RCC 7860 (cell line): ENCODE measurements at places on chromosomes 1 and 21.

DNA sequence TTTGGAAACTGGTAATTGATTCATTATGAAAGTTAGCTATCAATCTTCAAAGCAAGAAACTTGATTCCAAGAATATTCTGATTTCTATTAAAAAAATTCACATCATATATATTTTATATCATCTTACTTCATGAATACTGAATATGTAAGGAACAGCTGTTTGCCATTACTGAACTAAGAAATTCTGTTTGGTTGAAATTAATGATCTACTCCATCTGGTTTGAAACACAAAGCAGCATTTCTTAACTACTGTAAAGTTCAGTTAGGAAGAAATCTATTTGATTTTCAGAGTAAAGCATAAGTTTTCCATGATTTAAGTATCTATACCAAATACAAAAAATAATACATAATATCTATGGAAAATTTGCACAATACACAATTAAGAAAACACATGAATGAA lies 66.0 kb upstream of the SCYL3 start:
- no peak for DNase-seq

DNA sequence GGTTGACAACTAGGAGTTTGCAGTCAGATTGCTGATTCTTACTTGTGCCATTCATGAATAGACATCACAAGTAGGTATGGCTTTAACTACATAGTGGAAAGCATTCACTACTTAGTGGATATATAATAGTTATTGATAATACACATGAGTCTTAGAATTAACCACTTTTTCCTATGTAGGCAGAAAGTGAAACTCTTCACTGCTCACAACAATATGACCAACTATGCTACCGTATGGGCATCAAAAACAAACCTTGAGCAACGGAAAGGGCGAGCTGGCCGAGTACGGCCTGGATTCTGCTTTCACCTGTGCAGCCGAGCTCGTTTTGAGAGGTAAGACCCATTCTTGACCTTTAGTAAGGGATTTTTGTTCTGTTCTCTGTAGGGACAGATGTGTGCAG lies 38.7 kb downstream of the DHX9 start:
- DNase-seq = no peak

DNA sequence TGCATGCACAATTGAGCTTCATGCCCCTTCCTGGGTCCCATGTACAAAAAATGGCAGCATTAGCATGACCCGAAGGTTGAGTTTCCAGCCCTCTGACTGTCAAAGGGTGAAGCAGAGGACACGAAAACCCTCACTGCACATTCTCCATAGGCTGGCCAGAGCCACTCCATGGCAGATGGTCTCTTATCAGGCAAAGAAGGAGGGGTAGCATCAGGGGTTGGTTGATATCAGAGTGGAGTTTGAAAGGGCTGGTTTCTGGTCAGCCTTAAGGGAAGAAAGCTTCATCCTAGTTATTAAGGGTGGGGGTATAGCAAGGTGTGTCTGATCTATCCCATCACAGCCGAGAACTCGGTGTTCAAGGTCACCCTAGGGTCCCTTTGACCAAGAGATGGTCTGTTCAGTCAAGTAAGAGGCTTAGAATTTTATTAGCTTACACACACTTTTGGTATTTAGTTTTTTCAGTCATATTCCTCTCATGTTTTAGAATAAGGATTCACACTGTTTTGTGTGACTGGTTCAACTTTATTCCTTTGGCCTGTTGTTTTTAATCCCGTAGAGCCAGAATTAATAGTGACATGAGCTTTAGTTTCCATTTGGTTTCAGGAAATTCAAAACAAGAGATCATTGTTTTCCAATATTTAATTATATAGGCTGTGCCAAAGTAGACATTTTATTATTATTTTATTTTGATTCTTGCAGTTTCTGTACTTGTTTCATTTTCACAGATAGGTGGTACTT lies 199.9 kb upstream of the FMN2 start:
- DNase-seq = no peak

DNA sequence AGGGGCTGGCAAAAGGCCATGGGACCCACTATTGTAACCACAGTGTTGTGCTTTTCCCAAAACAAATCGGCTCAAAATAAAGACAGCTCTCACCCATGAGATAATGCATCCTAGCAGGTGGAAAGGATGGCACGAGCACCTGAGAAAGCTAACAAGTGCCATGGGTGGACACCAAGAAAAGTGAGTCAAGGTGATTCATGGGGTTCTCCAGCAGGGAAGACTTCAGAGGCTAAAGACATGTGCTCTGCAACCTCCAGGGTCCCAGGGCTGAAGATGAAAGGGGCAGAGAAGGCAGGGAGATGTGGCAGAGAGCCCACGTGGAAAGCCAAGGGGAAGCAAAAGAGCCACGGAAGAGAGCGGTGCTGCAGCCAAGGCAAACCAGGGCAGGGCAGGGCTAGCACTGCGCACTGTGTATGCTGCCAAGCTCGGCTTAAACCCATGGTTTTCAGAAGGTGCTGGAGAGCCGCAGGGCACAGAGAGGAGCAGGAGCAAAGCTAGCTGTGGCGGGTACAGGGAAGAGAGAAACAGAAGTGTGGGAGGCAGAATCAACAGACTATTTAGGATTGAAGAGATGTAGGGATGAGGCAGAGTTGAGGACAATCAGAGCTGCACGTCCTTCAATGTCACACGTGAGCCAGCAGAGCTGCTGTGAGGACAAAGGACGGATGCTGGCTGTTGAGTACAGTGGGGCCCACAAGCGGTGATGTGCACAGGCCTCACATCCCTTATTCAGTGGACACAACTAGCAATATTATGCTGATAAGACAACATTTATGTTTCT lies 41.8 kb upstream of the C1orf198 start:
- DNase-seq = no peak

- no peak for DNase-seq
Observed at GRCh38 chr1:74432325-74432724, 80.1 kb downstream of the LRRC53 start.
